Central memory CD4-positive, alpha-beta T cell (primary cell): ENCODE measurements at places on chromosomes 3 and 15.

- no peak for DNase-seq
Measured at GRCh38 chr3:21117370-21117769, 633.6 kb downstream of the ZNF385D start.

- DNase-seq = no peak
Measured at GRCh38 chr3:40574050-40574449, 49.3 kb downstream of the ZNF621 start.

- DNase-seq = no peak
Measured at GRCh38 chr3:156575641-156576040, 20.7 kb upstream of the SSR3 start.

DNA sequence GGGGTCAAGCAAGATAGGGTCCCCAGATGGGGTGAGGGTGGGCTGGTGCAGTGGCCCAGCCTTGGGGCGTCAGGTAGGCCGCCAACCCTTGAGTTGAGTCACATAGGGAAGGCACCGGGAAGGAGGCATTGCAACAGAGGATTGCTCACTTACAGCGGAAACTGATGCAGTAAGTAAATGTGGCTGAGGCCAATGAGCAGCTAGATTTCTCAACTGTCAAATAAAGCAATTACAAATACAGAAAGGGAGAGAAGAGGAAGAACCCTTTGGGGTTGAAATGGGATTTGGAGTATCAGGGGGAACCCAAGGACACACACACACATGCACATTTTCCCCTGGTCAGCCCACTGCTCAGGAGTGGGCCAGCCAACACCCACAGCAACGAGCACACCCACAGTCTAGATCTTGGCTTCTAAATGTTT lies 44.0 kb downstream of the CHSY1 start:
- no peak for DNase-seq

GRCh38 chr3:162932503-162932902 lies 1435.9 kb downstream of the OTOL1 start:
- no peak for DNase-seq

- no peak for DNase-seq
Measured at GRCh38 chr3:189342811-189343210, 171.0 kb downstream of the TPRG1 start.

GRCh38 chr3:108486338-108486737 lies 24.1 kb downstream of the MYH15 start:
- DNase-seq = no peak

GRCh38 chr3:8635631-8636030 lies 9.0 kb downstream of the SSUH2 start:
- no peak for DNase-seq

GRCh38 chr3:78799681-78800080 lies 968.1 kb downstream of the ROBO1 start:
- no peak for DNase-seq

DNA sequence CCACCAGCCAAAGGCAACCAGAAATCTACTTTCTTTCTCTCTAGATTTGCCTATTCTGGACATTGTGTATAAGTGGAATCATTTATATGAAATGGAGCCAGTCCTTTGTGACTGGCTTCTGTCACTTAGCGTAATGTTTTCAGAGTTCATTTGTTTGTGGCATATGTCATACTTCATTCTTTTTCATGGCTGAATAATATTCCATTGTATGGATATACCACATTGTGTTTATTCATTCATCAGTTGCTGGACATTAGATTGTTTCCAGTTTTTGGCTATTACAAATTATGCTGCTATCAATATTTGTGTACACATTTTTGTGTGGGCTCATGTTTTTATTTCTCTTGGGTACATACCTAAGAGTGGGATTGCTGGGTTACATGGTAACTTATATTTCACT lies 139.2 kb upstream of the CTDSPL start:
- no peak for DNase-seq

DNA sequence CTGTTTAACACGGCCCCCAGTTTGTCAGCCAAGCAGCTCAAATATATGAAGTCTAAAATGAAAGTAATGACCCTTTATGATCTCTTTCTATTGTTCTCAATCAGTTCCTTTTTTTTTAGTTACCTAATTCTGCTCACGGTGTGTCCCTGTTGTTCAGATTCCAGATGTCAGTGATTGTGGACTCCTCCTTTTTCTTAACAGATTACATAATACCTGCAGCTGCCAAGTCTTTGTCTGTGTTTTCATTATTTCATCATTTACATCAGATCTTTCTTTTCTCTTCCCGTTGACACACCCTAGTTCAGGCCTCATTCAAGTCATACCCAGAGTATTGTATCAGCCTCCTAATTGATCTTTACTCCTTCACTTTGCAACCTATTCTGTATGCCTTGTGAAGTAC lies 56.1 kb upstream of the SKIL start:
- DNase-seq = no peak

DNA sequence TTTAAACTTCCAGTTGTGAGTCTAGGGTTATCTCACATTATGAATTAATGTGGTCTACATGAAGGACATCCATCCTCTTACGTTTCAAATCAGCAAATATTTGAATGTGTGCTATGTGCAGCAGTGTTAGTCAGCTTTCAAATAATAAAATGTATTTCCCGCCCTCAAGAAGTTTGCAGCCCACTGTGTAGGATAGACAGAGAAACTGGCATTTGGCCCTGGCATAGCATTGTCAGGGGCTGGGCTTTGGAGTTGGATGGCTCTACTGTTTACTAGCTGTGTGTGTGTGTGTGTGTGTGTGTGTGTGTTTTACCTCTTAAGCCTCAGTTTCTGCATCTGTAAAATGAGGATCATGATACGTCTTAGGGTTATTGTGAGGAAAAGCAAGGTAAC lies 400.5 kb upstream of the C2CD4B start:
- no peak for DNase-seq

GRCh38 chr3:195587824-195588223 lies 4.1 kb upstream of the APOD start:
- DNase-seq = peak; percentile 2

- DNase-seq = no peak
Measured at GRCh38 chr15:88756521-88756920, 46.7 kb upstream of the ACAN start.

- DNase-seq = no peak
Measured at GRCh38 chr3:64329037-64329436, 103.8 kb upstream of the PRICKLE2 start.

DNA sequence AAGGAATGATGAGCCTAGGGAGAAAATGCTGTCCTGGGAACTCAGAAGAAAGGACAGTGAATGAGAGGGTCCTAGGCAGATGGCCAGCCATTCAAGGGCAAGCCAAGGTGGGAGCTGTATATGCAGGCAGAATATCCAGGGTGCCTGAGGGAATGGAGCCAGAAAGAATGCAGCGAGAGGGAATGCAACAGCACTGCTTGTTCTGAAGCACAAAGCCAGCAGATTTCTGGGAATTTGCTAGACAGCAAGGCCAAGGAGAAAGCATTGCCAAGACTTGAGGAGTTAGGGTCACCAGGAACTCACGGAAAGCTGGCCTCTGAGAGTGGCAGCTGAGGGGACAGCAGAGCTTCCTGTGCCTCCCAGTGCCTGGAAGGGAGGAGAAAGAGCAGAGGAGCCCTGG lies 200.6 kb downstream of the MYRIP start:
- no peak for DNase-seq

DNA sequence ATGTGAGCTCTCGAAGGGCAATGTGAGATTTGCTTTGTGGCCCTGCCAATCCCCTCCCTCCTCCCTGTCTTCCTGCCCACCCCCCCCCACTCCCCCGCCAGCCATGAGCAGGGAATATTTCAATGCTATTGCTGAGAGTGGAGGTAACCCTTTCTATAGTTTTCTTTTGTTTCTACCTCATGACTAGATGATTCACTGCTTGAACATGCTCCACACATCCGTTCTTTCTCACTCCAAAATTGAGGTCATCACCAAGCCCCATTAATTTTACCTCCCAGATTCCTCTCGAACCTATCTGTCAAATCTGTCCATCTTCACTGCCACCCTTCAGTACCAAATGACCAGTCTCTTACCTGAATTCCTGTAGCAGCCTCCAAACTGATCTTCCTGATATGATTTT lies 12.2 kb downstream of the ZNF774 start:
- no peak for DNase-seq

GRCh38 chr3:33170531-33170930 lies 48.1 kb downstream of the SUSD5 start:
- DNase-seq = no peak

DNA sequence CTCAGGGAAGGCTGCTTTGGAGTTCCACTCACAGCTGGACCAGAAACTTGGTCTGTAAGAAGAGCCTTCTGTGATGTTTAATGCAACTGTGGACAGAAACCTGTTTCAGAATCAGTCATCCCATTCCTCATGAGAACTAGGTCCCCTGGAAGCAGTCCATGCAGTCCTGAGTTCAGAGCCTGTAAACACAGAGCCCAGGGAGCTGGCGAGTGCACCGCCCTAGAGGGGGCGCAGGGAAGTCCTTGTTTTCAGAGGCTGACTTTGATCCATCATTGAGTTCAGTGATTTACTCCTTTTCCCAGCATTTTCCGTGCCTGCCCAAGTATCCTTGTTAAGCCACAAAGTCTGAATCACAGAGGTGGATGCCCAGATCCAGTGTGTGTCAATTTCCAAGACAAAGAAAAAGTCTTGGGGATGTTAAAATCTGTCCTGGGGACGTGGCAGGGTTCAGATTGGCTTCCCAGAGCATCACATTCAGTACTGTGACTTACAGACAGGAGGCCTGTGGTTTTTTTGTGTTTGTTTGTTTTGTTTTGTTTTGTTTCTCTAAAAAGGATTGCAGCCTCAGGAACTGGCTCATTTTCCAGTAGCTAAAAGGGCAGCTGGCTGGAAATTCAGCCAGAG lies 9.8 kb upstream of the TXNRD3 start:
- no peak for DNase-seq

DNA sequence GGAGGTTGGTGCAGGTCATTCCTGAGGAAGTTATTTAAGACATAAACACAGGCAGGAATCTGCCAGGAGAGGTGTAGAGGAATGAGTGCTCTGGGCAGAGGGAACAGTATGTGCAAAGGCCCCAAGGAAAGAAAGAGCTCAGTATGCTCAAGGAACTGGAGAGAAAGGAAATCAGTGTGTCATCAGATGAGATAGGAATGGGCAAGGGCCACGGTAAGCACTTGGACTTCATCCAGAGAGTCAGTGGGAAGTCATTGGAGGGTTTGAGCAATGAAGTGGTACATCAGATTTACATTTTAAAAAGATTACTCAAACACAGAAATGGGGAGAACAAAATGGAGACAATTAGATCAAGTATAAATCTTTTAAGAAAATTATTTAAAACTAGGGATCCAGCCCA lies 272.2 kb downstream of the ADAMTSL3 start:
- DNase-seq = no peak

GRCh38 chr3:188353426-188353825 lies 199.5 kb downstream of the LPP start:
- no peak for DNase-seq

GRCh38 chr3:128563439-128563838 lies 70.4 kb upstream of the GATA2 start:
- no peak for DNase-seq

GRCh38 chr3:119352863-119353527 lies 58.8 kb downstream of the ARHGAP31 start:
- peak; percentile 36 for DNase-seq

GRCh38 chr15:71705151-71705550 lies 105.2 kb upstream of the NR2E3 start:
- DNase-seq = no peak

DNA sequence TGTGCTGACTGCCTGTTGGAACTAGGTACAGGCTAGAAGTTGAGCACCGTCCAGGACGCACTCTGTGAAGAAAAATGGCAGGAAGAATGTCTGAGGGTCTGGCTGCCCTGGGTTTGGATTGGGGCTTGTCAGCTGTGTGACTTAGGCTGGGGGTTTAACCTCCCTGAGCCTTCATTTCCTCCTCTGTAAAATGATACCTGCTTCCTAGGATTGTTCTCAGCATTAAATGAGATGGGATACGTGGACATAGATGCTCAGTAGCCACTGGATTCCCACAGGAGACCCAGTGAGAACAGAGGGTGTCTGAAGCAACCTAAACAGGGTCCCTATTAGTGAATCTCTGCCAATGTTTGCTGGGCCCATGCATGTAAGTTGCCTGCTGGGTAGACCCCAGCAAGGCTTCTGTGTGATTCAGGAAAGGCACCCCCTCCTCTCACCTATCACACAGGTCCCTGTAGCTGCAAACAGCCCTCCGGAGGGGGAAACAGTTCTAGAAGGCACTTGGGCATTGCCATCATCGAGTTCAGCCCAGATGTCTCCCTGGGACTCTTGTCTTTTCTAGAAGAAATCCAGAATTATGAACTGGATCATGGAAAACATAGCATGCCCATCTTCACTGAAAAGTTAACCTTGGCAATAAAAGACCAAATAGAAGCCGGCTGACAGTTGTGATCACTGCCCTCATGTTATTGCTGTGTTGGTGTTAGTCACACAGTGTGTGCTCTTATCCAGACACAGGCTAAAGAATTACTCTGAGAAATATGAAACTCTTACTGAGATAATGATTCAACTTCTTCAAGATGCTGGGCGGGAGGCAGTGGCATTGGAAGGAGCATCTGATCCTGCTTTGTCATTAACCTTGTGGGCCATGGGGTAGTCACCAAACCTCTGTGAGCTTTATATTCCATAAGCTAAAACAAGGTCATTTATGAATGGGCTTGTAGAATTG lies 64.5 kb downstream of the SMAD6 start:
- DNase-seq = no peak

DNA sequence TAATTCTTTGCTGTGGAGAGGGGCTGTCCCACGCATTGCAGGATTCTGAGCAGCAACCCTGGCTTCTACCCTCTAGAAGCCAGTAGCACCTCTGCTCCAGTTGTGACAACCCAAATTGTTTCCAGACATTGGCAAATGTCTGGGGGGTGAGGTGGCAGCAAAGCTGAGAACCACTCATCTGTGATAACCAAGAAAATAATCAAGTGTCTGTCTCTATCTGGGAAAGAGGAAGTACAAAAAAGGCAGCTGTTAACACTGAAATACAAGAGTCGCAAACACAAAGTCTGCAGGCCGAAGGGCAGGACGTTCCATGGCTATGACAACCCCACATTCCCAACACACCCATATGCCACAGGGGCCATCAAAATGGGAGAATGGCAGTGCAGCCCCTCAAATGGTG lies 42.2 kb upstream of the GNB5 start:
- DNase-seq = no peak

- no peak for DNase-seq
Measured at GRCh38 chr3:192445770-192446644, 281.3 kb downstream of the FGF12 start.

DNA sequence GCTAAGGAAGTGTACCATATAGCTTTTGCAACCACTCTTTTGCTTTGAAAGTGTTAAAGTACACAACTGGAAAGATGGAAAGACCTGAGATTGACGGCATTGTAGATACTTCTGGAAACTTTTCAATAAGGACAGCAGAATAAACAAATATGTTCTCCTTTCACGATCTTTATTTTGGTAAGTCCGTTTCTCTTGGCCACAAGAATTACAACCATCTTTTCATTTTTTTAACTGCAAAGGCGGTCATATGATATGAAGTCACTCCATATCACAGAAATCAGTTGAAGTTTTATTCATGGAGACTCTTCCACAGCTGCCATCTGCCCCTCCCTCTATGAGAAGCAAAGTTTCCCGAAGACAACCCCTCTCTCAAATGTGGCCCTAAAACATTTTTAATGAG lies 303.4 kb upstream of the ICE2 start:
- no peak for DNase-seq

GRCh38 chr3:60770532-60770931 lies 480.7 kb downstream of the FHIT start:
- no peak for DNase-seq
